ENCODE measurements at places on chromosomes 16 and 17.

GRCh38 chr17:43468691-43469139 lies 15.1 kb upstream of the DHX8 start:
- no peak for DNase-seq

DNA sequence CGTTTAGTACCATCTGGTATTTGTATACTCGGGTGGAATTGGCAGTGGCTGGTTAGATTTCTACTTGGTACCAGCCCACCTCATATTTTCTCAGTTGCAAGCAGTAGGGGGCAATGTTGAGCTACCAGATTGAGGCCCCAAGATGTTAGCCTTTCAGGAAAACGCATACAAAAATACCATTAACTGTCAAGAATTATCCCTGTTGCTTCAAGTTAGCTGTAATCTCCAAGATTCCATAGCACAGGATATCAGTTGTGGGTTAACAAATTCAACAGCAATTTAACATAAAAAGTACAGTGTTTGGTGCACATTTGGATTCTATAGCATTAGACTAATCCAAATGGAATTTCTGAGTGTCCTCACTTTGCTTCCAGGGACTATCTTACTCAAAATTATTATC lies 188.2 kb downstream of the FTO start:
- DNase-seq = no peak

DNA sequence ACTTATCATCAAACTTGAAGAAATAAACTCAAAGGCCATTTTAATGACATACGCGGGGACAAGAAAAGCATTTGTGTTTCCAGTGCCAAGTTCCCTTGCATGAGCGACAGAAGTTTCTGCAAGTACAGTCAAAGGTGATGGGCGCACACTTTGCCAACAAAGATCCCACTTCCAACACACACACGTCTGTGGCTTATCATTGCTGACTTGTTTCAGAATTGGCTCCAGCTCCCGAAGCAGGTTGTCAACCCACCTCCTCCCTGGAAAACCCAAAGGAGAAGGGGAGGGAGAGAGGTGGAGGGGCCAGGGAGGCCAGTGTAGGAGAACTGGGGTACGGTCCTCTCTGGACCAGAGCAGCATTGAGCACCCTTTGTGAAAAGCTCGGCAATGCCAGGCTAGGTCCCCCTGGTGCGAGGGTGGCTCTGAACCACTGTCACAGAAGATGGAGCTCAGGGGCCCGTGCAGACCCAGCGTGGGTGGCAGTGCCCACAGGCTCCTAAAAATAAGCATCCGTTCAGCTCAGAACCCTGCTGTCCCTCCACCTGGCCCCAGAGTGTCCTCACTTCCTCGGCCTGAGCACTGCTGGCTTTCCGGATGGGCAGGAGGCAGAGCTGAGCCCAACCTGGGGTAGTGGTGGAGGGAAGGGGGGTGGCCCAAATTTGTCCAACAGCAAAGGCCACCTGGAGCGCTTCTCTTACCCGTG lies 33.2 kb downstream of the RBFOX3 start:
- no peak for DNase-seq

GRCh38 chr16:71230122-71230845 lies at the start of gene HYDIN:
Gene HYDIN (minus strand): TSS chr16:71230722. CDS start chr16:71186895, 43,827 bp downstream.
- DNase-seq = peak; percentile 13

DNA sequence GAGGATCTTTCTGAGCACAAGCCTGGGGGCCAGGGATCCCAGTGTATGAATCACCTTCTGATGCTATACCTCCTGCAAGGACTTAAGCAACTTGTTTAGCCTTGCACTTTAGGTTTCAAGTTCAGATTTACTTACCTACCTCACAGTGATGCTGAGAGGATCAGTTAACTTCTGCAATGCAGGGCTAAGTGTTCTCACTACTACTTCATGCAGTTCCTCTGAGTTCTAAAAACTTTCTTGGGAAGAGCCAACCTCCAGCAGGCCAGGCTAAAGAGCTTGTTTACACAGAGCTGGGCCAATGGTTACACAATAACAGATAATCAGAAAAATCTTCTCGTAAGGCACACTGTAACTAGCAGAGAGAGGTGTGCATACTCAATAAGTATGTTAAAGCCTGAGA lies 13.0 kb downstream of the VEZF1 start:
- no peak for DNase-seq

DNA sequence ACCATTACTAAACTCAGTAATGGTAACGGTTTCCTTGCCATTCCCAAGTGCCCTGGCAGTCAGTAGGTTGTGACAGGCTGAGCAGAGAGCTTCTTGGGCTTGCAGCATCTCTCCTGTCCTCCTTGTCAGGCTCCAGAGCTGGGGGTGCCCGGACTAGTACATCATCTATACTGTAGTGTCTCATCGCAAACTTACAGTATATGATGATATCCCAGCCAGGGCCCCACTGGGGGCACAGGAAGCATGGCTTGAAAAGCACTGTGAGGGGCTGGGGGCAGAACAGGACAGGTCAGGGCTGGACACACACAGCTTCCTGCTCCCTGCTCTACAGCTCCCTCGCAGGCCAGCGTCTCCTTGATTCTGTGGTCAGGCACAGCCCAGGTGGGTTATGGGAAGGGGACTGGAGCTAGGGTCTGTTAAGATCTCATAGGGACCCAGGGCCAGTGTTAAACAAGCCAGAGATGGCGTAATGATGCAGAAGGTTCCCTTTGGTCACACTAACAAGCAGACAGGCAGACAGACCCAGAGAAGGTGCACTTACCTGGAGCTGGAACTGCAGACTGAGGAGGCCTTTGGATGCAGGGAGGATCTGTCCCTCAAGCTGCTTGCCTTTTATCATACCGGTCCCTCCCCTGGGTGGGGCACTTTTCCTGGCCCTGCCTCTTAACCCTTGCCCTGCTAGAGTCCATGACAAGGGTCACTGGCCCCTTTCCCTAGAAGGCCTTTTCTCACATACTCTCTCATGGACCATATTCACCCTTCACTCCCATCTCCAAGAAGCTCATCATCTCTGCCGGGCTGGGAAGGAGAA lies 6.8 kb downstream of the ERAL1 start:
- DNase-seq = no peak

GRCh38 chr16:31093132-31093703 lies 1.4 kb downstream of the VKORC1 start:
- no peak for DNase-seq

DNA sequence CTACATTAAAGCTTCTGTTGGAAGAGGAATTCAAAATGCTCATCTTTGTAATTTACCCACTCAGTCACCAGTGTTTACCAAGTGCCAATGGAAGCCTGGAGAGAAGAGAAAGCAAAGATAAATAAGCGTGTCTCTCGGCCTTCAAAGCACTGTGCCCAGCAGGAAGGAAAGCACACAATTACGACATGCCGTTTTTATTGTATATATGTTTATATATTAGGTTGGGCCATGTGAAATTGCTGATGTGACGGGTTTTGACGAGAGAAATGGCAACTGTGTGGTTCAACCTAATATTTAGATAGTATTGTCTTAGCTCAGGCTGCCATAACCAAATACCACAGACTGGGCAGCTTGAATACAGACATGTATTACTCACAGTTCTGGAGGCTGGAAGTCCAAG lies 79.3 kb upstream of the HSBP1 start:
- DNase-seq = no peak
